Activated T-helper 1 cell treated with anti-CD3 and anti-CD28 coated beads, Interleukin-12 subunit alpha, Interleukin-12 subunit beta, Interleukin-2, Interleukin-4 antibody, amounts not matched to agents 30 ng/mL and 10 ng/mL and 1 ng/mL, durations not matched to agents 14 hours and 24 hours and 36 hours (primary cell): ENCODE measurements at places on chromosomes 4 and X. TPM values are rescaled to one million over a fixed set of nuclear protein-coding genes. Genes with fewer than 3 reads are reported as not detected.

USP17L21 gene
- not detected in 2 replicates for total RNA-seq

NAT8L gene
- total RNA-seq, result 7.4 and 8.0 TPM in 2 replicates

FGF13 gene
- total RNA-seq, result not detected in 2 replicates

CDX4 gene
- not detected in 2 replicates for total RNA-seq

SPATA4 gene
- not detected in 2 replicates for total RNA-seq

PDLIM3 gene
- total RNA-seq, result not detected in 2 replicates

TSPAN7 gene
- 0.54 TPM in 1 of 2 replicates, not detected in the other for total RNA-seq

TREX2 gene
- 0.83 and 1.3 TPM in 2 replicates for total RNA-seq

HTN1 gene
- not detected in 2 replicates for total RNA-seq

CLRN2 gene
- not detected in 2 replicates for total RNA-seq

PRR32 gene
- total RNA-seq, result not detected in 2 replicates

DYNLT3 gene
- total RNA-seq, result 15.3 and 16.7 TPM in 2 replicates

FAM199X gene
- 10.8 and 12.7 TPM in 2 replicates for total RNA-seq

TKTL2 gene
- total RNA-seq, result not detected in 2 replicates

PDLIM5 gene
- 17.8 and 20.6 TPM in 2 replicates for total RNA-seq

FAM9B gene
- not detected in 2 replicates for total RNA-seq

MAP7D2 gene
- total RNA-seq, result 0.39 TPM in 2 replicates

GUCY1A1 gene
- total RNA-seq, result 0.08 TPM in 1 of 2 replicates, not detected in the other

STPG2 gene
- not detected in 2 replicates for total RNA-seq

MAGEC2 gene
- total RNA-seq, result not detected in 2 replicates

GASK1B gene
- not detected in 2 replicates for total RNA-seq

TNMD gene
- not detected in 2 replicates for total RNA-seq

MND1 gene
- total RNA-seq, result 12.5 and 13.5 TPM in 2 replicates
